ENCODE measurements at places on chromosomes 5 and 9. TPM values are rescaled to one million over a fixed set of nuclear protein-coding genes. Genes with fewer than 3 reads are reported as not detected.

The AFAP1L1 gene
- total RNA-seq = 0.45 TPM

- no peak for DNase-seq
These were observed 169.2 kb downstream of the C9orf50 start for GRCh38 chr9:129451669-129452068.

- DNase-seq = no peak
These were observed 83.3 kb downstream of the GIN1 start for GRCh38 chr5:103036601-103037000.

- DNase-seq = peak; percentile 78
These were observed 547 bp downstream of the NIPBL start for GRCh38 chr5:36876965-36877666.

DNA sequence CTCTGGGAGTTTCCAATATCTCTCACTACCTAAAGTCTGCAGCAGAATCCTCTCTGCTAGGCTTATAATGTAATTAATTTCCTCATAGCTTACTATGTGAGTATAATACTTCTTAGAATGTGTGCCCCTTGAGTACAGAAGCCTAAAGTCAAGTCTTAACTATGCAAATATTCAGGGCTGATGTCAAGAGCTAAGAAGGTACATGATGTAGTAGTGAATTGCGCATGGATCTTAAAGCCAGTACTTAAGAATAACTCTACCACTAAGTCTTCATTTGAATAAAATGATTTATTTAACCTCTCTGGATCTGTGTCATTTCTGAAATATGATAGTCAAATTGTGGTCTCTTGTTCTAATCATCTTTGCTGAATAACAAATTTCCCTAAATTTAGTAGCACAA is 442.9 kb downstream of the DTWD2 start:
- DNase-seq = no peak

DNA sequence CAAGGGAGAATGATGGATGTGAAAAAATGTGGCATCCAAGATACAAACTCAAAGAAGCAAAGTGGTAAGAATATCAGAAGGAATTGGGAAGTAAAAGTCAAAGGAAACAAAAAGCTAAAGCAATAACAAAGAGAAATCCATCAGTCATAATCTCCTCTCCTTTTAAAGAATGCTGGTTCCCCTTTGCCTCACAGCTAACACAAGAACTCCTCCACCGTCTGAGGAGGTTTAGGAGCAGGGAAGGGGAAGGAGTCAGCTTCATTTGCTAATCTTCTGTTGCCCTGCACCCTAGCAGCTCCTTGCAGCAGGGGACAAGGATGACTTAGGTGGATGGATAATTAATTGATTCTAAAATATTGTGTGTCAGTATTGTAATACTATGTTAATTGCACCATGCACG is 16.4 kb downstream of the CD274 start:
- no peak for DNase-seq

Measured in SJCRH30 (cell line).